Stimulated activated CD8-positive, alpha-beta memory T cell treated with anti-CD3 and anti-CD28 coated beads, Interleukin-7, amount 100 ng/mL, for 48 hours (primary cell): ENCODE measurements at places on chromosomes 5 and 9.

DNA sequence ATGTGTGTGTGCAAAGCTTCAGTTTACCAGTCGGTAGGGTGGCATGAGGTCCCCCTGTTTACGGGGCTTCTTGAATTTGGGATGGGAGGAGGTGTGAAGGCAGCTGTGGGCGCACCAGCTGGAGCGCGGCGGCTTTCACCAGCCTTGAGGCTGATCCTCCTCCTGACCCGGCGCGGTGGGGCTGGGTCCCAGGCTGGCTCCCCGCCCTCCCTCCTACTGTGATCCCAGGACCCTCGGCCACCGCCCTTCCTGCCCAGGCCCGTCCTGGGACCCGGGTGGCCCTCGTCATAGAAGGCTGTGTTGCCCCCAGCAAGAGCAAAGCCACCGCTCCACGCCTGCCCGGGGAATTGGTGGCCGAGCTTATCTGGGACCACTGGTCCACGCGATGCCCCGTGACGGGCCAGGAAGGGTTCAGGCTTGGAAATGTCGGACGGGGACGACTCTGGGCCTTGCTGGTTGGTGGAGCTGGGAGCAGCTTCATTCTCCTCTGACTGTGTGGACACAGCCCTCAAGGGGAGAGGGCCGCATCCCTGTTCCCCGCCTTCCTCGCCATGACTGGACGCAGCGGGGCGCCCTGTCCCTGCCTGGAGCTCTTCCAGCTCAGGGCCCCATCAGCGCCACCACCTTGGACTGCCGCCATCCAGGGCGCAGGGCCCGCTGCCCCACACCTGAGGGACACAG lies 271.1 kb upstream of the IRX1 start:
- DNase-seq, result no peak

DNA sequence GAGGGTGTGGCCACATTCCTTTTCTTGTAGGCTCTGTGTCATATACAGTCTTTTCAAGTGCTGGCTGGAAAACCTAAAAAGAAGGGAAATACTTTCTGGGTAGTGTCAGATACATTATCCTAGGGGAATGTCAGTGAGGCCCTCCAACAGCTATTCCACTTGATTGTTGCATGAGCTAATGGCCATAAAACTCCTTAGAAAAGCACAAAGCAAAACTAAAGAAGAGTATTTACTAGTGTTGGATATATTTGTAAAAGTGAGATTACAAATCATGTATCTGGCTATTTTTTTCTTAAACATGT lies 829 bp downstream of the ANXA1 start:
- no peak for DNase-seq

- no peak for DNase-seq
These were observed 480.1 kb upstream of the MPDZ start for GRCh38 chr9:13759551-13759950.

- DNase-seq, result no peak
These were observed 76.0 kb upstream of the TBCA start for GRCh38 chr5:77852068-77852513.

DNA sequence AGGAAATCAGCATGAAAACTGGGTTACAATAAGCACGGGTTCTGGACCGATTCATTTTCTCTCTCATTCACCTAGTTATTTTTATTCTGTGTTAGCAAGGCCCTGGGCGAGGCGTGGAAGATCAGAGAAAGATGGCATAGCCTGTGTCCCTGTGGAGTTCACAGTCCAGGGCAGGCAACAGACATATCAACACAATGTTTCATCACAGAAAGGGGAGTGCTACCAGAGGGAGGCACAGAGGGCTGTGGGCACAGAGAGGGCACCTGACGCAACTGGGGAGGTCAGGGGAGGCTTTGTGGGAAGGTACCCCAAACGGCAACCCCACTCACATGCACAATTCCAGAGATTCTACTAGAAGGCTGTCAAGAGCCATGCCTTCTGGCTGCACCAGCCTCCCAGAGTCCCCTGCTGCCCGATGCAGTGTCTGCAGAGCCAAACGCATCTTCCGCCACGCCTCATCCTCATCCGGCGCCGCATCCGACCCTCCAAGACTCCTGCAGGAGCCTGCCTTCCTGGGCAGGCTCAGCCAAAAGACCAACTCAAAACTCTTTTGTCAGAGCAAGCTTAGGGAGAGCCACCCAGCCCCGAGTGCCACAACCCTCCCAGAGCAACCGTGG lies 1.4 kb downstream of the FAM193B start:
- no peak for DNase-seq

DNA sequence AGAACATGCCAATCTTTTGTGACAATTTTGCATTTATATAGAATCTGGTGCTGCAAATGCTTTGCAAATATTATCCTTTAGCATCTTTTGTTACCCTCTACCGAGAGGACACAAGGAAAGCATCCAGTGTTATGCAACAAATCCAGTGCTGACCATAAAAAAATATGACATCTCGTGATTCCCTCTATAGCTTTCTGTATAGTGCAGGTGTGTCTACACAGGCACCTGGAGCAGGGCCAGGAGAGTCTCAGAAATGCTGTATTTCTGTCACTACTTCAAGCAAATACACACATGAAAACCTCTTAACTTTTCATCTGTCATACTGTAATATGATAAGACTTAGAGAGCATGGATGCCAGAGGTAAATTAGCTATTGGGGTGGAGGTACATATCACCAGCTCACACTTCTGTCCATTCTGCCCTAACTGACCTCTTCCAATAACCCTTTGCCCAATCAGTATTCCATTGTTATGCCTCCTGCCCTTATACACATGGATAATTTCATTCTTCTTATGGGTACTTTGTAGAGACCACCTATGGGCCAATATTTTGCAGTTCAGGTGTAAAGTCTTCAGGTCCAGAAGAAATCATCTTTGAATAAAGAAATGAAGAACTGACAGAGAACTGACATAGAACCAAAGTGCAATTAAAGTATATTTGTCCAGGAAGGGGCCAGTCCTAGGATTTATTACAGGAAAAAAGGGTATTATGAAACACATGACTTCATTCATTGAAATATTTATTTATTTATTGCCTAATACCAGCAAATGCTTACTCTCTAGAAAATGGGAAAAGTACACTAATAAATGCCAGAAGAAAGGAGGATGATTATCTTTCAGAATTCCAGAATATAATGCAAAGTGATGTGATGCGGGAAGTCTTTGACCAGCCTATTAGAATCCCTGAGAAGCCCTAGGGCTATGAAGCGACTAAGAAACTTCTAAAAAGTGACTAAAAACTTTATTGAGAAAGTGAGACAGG lies 106.5 kb downstream of the EPB41L4A start:
- DNase-seq, result no peak

DNA sequence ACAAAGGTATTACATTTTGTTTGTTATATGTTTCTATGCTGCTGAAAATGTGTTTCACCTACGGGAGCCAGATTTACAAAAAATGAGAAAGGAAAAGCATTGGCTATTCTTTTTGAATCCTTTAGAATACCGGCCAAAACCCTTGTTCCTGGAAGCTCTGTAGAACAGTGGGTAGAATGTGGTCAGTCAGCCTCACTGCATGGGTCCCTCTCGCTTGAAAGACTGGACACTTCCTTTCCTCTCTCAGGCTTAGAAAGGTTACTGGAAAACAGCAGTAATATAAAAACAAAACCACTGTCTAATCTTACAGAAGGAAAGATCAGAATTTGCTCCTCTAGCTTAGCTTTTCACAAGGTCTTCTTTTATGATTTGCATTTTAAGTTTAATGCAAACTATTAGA lies 45.1 kb downstream of the OSTF1 start:
- DNase-seq, result no peak

DNA sequence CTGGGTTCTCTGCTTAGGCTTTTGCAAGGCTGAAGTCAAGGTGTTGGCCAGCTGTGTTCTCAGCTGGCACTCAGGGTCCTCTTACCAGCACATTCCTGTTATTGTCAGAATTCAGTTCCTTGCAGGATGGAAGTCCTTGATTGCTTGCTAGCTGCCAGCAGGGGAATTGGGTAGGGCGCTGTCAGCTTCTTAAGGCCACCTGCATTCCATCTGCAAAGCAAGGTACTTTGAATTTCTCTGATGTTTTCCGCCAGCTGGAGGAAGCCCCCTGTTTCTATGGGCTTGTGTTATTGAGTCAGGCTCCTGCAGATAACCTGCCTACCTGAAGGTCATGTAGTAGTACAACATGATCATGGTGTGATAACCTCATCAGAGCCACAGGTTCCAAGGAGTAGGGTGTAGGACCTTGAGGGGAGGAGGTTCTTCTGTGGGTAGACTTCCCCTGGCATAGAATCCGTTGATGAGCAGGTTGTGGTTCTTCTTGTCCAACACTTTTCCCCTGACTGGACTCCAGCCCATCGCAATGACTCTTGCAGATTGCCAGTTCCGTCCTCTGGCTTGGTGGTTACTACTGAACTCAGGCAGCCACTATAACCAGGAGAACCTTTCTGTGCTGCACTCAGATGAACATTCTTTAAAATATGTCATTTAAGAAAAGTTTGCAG lies 6.8 kb downstream of the TENT4A start:
- DNase-seq, result no peak

GRCh38 chr5:81134066-81134465 lies 99.1 kb upstream of the CKMT2 start:
- no peak for DNase-seq

DNA sequence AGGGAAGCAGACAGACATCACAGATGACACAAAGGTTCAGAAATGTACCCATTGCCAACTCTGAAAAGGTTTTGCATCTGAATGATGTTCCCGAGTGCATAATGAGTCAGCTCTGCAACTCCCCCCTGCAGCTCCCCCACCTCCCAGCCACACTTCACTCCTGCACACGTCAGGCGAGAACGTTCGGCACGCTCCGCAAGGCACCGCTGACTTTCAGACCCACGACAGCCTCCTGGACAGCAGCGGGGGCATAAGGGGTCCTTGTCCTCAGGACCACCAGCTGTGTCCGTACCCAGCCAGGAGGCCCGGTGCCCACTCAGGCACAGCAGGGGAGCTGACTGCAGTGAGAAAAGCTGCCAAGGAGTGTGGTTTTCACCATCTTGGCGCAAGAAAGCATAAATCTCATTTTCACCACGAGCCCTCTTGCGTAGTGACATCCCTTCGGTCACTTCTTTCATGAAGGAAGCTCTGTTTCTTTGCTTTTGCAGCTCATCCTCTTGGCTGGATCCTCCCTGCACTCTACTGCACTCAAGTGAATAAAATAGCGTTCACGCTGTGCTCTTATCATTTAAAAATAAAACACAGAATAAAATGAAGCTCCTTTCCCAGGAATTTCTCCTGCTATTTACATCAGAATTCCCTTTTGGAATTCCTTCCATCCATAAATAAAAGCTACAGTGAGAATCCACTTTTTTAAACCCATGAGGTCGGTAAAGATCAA lies 9.9 kb downstream of the GFPT2 start:
- DNase-seq, result no peak

GRCh38 chr9:133731876-133732638 lies 6.1 kb downstream of the SARDH start:
- DNase-seq, result no peak

DNA sequence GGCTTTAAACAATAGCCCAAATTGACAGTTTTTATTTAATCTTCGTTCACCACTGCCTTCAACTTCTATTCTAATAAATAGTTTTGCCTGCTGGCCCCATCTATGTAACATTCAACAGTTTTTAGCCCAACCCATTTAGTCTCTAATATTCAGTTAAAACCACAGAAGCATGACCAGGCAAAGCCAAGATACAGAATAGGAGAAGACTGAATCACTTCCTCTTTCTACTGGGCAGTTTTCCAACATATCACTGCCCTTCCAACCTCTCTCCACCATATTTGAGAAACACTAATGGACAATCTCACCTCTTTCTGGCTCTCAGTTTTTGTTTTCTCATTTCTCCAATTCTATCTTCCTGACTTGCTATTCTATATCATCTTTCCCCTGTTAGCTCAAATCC lies 352.9 kb downstream of the DNAH5 start:
- no peak for DNase-seq

- no peak for DNase-seq
These were observed 762 bp upstream of the ST6GALNAC4 start for GRCh38 chr9:127917603-127918002.

DNA sequence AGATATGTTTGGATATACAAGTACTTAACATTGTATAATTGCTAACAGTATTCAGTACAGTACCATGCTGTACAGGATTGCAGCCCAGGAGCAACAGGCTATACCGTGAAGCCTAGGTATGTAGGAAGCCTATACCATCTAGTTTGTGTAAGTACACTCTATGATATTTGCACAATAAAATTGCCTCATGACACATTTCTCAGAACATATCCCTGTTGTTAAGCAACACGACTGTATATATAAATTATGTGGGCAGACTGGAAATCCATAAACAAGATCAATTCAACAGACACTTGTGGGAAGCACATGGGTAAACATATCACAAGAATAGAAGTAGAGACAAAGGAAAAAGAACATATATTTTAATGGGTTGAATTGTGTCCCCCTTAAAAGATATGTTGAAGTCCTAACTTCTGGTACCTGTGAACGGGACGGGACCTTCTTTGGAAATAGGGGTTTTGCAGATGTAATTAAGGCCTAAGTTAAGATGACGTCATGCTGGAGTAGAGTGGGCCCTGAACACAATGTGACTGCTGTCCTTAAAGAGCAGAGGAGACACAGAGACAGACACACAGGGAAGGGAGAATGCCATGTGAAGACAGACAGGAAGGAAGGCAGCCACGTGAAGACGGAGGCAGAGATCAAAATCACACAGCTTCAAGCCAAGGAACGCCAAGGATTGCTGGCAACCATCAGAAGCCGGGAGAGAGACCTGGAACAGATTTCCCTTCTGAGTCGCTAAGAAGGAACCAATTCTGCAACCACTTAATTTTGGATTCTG lies 76.3 kb downstream of the SCAI start:
- DNase-seq, result no peak

DNA sequence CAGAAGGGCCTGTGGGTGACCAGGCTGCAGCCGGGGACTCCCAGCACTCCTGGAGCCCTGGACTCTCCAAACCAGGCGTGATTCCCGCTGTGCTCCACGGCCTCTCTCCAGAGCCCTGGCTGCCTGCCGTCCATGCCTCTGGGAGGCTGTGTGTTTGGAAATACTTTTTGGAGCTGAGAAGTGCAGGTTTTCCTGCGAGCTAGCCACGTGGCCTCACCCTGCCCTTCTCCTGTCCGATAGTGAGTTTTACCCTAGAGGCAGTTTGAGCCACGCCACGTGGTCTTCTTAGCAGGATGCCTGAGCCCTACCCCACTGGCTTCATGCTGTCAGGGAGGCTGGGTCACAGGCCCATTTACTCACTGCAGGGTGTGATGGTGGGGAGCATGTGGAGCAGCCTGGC lies 71.3 kb downstream of the COL5A1 start:
- no peak for DNase-seq

- no peak for DNase-seq
These were observed 10.9 kb downstream of the PTCH1 start for GRCh38 chr9:95505717-95506427.

DNA sequence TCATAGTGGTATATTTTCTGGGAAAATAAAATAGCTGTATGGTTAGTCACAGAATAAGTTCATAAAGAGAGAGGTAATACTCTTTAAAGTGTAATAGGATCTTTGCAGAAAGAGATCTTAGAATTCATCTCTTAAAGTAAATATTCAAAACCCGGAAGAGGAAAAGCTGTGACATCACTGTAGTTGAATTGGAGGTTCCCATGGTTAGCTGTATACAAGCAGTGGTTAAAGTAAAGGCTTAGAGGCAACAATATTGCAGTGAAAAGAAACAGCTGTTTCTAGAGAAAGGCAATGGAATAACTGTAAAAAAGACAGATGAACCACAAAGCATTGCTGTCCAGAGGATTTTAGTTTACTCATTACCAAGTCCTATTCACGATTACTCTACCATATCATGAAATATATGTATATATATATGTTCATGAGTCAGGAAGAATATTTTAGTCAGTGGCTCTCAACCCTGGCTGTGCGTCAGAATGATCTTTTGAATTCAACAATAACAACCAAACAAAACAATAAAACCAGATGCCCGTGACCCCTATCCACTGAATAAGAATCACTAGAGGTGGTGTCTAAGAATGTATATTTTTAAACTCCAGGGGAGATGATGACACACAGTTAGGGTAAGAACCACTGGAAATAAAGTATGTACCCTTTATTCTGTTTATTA lies 4.7 kb downstream of the ERCC6L2 start:
- DNase-seq, result no peak
